Thoracic aorta (tissue), 2 donors: ENCODE measurements at places on chromosomes 16 and 17.

GRCh38 chr16:79598063-79598347 lies 2.5 kb downstream of the MAF start:
- peaks cover 9% of the 10 kb centered on the region for H3K4me1 ChIP-seq
- peak overlapping the region; percentile 30 for H3K27ac ChIP-seq
- no peak for DNase-seq
- no peaks in the 10 kb centered on the region for H3K36me3 ChIP-seq

- no peak for DNase-seq
- H3K27ac ChIP-seq: no peak overlapping the region
Observed at GRCh38 chr17:34703533-34703932, 124.2 kb downstream of the TMEM132E start.

- H3K27me3 ChIP-seq: no peaks in the 10 kb centered on the region
- no peaks in the 10 kb centered on the region for H3K36me3 ChIP-seq
- peak overlapping the region; percentile 93 for H3K27ac ChIP-seq
- peak overlapping the region; percentile 95 for H3K4me3 ChIP-seq
- DNase-seq: no peak
Observed at GRCh38 chr16:11742093-11742535, 543 bp downstream of the TXNDC11 start.

DNA sequence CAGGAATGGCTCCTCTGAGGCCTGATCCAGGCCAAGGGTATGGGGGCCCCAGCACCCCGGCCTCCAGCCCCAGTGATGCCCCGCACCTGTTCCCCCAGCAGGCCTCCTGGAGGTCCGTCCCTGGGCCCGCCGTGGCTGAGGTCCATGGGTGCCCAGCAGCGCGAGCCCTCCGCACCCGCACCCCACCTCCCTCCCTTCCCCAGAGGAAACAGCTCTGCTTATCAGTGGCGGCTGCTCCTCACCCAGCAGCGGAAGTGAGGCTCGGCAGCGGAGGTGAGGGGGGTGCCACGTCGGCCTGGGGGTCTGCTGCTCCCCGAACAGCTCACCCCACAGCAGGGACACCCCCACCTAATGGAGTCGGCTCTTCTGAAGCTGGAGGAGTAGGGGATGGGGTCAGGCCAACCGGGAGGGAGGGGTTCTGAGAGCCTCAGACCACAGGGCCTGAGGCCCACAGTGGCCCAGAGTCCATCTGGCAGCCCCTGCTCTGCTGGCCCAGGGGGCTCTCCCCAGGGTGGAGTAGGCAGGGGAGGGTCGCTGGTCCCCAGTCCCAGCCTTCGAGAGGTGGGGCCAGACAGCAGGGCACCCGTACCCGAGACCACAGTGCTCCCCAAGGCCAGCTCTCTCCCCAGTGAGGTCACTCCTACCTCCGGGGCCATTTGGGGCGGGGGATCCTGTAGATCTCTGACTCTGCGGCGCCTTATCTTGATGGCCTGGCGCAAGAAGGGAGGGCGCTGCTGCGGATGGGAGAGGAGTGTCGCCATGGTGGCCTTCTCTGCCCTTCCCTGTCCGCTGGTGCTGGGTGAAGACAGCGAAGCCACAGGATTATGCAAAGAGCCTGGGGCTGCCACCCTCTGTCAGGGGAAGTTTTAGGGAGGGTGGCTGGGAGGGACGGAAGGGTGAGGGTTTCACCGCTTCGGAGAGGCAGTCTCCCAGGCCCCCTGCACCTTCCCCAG lies at the start of gene UNC13D:
UNC13D (minus strand) TSS at position 828 of the 953 bp plus-strand sequence; CDS start at position 761, 67 bp downstream.
- DNase-seq: no peak
- no peaks in the 10 kb centered on the region for H3K27me3 ChIP-seq
- H3K4me1 ChIP-seq: peaks cover 18% of the 10 kb centered on the region
- peaks cover 34% of the 10 kb centered on the region for H3K36me3 ChIP-seq
- H3K27ac ChIP-seq: peak within 1 kb of the TSS; percentile 80
- peak within 1 kb of the TSS; percentile 62 for H3K4me3 ChIP-seq

- H3K36me3 ChIP-seq: peaks cover 12% of the 10 kb centered on the region
- peaks cover 18% of the 10 kb centered on the region for H3K4me1 ChIP-seq
- H3K27me3 ChIP-seq: no peaks in the 10 kb centered on the region
- peak overlapping the region; percentile 91 for H3K27ac ChIP-seq
- DNase-seq: no peak
- peak overlapping the region; percentile 90 for H3K4me3 ChIP-seq
Observed at GRCh38 chr16:56450275-56450985, 702 bp downstream of the NUDT21 start.

DNA sequence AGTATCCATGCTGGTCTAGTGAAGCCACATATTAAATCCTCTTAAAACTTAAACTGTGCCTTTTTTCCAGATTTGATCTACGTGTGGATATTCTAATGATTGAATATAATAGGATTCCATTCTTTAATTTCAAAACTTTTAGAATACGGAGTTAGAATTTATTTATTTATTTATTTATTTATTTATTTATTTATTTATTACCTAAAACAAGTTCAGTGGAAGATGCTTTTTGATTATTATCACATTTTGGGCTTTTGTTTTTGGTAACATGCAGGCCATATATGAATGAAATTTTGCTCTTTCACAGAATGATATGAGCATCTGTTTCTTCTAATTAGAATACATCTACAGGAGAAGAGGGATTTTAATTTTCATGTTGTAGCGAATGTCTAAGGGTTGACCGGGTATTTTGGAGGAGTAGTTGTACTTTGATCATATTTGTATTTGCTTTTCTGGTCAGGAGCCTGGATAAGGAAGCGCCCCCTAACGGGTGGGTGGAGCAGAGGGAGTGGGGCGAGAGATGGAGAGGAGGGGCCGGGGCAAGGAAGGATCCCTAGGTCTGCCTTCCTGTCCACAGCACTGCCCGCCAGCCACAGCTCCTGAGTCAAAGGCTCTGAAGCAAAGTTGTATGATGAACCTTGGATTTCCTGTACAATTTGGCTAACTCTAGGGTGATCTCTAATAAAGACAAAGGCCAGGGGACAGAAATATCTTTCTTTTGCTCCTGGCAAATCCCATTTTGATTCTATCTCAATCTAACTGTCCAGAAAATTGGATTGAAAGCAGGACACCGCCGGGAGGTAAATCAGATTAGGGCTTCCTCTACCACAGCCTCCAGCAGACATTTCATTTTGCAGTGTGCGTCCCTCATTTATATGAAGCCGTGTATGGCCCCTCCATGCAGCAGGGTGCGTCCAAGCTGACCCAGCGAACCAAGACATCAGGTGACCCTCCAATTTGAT lies 149.1 kb downstream of the PRKCA start:
- H3K36me3 ChIP-seq: no peaks in the 10 kb centered on the region
- DNase-seq: no peak
- no peaks in the 10 kb centered on the region for H3K27me3 ChIP-seq
- no peak overlapping the region for H3K4me3 ChIP-seq
- H3K4me1 ChIP-seq: no peaks in the 10 kb centered on the region
- no peak overlapping the region for H3K27ac ChIP-seq

DNA sequence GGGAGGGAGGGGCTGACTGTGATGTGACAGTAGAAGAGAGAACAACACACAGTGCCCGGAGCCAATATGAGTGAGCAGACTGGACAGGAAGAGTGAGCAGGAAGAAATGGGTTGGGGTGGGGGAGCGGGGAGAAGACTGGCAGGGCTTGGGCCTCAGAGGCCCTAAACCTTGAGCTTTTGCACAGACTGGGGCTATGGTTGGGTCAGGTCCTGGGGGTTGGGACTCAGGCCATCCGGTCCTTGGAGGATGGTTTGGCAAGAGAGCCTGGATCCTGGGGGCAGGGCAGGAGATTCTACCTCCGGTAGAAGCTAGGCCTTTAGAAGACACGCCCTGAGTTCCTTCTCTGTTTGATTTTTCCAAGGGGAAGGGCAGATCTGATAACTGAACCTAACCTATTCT lies 1.1 kb downstream of the CAMTA2 start:
- H3K4me1 ChIP-seq: peaks cover 30% of the 10 kb centered on the region
- no peaks in the 10 kb centered on the region for H3K27me3 ChIP-seq
- no peak for DNase-seq
- H3K4me3 ChIP-seq: peak overlapping the region; percentile 82
- peaks cover 8% of the 10 kb centered on the region for H3K36me3 ChIP-seq

DNA sequence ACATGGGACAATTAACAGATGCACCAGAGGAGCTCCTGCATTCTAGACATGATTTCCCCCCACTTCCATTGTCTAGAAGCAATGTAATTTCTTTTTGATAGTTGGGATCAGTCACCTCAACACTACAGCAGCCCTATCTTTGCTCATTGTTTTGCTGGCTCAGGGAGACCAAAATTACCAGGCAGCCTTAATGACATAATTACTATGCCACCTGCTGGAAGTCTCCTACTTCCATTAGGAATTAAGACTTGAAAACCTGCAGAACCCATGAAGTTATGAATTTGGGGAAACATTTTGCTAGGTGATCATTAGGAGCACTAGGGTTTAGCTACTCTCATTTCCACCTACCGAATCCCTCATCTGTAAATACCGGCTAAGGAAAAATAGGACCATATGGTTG lies 312.0 kb upstream of the CA10 start:
- DNase-seq: no peak
- no peaks in the 10 kb centered on the region for H3K36me3 ChIP-seq
- no peak overlapping the region for H3K4me3 ChIP-seq
- no peaks in the 10 kb centered on the region for H3K27me3 ChIP-seq

GRCh38 chr17:49333804-49334203 lies 28.2 kb downstream of the ZNF652 start:
- no peak overlapping the region for H3K4me3 ChIP-seq
- H3K4me1 ChIP-seq: peaks cover 25% of the 10 kb centered on the region
- no peak overlapping the region for H3K27ac ChIP-seq
- H3K27me3 ChIP-seq: no peaks in the 10 kb centered on the region
- no peak for DNase-seq

GRCh38 chr16:66899945-66900710 lies 18.6 kb downstream of the CDH16 start:
- peaks cover 61% of the 10 kb centered on the region for H3K4me1 ChIP-seq
- H3K36me3 ChIP-seq: no peaks in the 10 kb centered on the region
- peak overlapping the region; percentile 22 for H3K4me3 ChIP-seq
- peak; percentile 76 for DNase-seq
- H3K27ac ChIP-seq: peak overlapping the region; percentile 97

GRCh38 chr16:64808474-64808873 lies 313.4 kb downstream of the CDH11 start:
- no peaks in the 10 kb centered on the region for H3K36me3 ChIP-seq
- H3K27ac ChIP-seq: no peak overlapping the region
- H3K4me3 ChIP-seq: no peak overlapping the region
- DNase-seq: no peak
- H3K27me3 ChIP-seq: no peaks in the 10 kb centered on the region
- H3K4me1 ChIP-seq: peaks cover 3% of the 10 kb centered on the region

- no peaks in the 10 kb centered on the region for H3K27me3 ChIP-seq
- no peak for DNase-seq
- H3K4me1 ChIP-seq: peaks cover 31% of the 10 kb centered on the region
Observed at GRCh38 chr16:46972429-46973206, 856 bp downstream of the DNAJA2 start.

DNA sequence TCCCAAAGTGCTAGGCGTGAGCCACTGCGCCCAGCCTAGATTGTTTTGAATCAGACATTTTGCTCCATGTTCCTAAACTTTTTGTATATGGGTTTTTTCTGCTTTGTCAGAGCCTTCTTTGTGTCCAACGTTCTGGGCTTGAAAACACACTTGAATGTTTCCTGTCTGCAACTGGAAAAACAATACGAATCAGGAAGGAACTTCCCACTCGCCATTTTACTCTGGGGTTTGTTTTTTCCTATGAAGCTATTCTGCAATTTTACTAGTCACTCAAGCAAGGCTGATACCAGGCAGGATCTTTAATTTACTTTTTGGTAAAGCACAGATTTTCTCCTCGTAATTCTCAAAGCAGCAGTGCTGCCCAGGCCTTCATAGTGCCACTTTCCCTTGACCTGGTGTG lies 31.6 kb downstream of the ARHGAP17 start:
- no peaks in the 10 kb centered on the region for H3K36me3 ChIP-seq
- peaks cover 37% of the 10 kb centered on the region for H3K4me1 ChIP-seq
- H3K27ac ChIP-seq: peak overlapping the region; percentile 56
- H3K27me3 ChIP-seq: no peaks in the 10 kb centered on the region

GRCh38 chr17:41107941-41108450 lies 2.8 kb downstream of the KRTAP4-9 start:
- H3K4me3 ChIP-seq: no peak overlapping the region
- no peaks in the 10 kb centered on the region for H3K27me3 ChIP-seq
- no peak overlapping the region for H3K27ac ChIP-seq
- H3K4me1 ChIP-seq: no peaks in the 10 kb centered on the region

DNA sequence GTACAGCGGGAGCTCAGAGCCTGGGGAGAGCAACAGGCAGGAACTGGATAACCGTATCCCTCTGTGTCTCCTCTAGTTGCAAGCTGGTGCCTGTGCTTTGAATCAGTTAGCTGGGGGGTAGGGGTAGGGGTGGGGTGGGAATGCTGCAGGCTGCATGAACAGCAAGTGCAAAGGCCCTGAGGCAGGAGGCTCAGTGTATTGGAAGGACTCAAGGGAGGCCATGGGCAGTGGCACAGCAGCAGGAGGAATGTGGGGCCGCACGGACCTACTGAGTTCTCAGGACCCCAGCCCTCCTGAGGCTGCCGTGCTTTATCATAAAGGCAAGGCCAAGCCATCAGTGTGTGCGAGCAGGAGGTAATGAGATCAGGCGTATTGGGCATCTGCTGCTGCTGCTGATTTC lies 3.3 kb downstream of the KATNB1 start:
- peaks cover 4% of the 10 kb centered on the region for H3K36me3 ChIP-seq
- no peaks in the 10 kb centered on the region for H3K27me3 ChIP-seq
- H3K27ac ChIP-seq: no peak overlapping the region
- H3K4me3 ChIP-seq: no peak overlapping the region
- DNase-seq: no peak
- peaks cover 23% of the 10 kb centered on the region for H3K4me1 ChIP-seq

- no peak overlapping the region for H3K4me3 ChIP-seq
- H3K36me3 ChIP-seq: no peaks in the 10 kb centered on the region
- H3K27ac ChIP-seq: no peak overlapping the region
- no peaks in the 10 kb centered on the region for H3K27me3 ChIP-seq
Observed at GRCh38 chr16:15548482-15548891, 94.5 kb downstream of the MARF1 start.

DNA sequence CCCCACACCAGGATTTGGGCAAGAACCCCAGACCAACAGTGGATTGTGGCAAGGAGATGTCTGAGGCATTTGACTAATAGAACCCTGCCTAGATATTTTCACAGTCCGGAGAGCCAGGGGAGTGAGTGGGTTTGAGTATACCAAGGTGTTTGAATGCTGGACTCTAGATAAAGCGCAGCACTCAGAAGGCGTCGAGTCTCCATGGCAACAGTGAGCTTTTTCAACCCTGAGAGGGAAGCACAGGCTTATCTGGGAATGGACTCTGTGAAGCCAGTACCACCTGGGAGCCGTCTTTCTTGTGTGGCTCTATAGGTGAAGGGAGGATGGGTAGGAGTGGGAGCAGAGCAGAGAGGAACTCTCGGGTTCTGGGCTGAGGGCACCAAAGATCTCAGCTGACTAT lies 147.0 kb downstream of the SHISA6 start:
- H3K4me3 ChIP-seq: no peak overlapping the region
- no peaks in the 10 kb centered on the region for H3K4me1 ChIP-seq
- H3K27ac ChIP-seq: no peak overlapping the region
- H3K36me3 ChIP-seq: no peaks in the 10 kb centered on the region
- H3K27me3 ChIP-seq: no peaks in the 10 kb centered on the region
- DNase-seq: no peak

GRCh38 chr17:7856011-7856810 lies 1.1 kb downstream of the NAA38 start:
- H3K36me3 ChIP-seq: peaks cover 7% of the 10 kb centered on the region
- peak overlapping the region; percentile 75 for H3K4me3 ChIP-seq
- H3K27me3 ChIP-seq: no peaks in the 10 kb centered on the region

- peaks cover 33% of the 10 kb centered on the region for H3K27me3 ChIP-seq
- H3K36me3 ChIP-seq: no peaks in the 10 kb centered on the region
- no peak for DNase-seq
- H3K27ac ChIP-seq: no peak overlapping the region
- no peak overlapping the region for H3K4me3 ChIP-seq
Observed at GRCh38 chr16:2962334-2963073, 1.6 kb upstream of the KREMEN2 start.

- no peaks in the 10 kb centered on the region for H3K36me3 ChIP-seq
- no peak for DNase-seq
- no peak overlapping the region for H3K4me3 ChIP-seq
- H3K4me1 ChIP-seq: no peaks in the 10 kb centered on the region
- H3K27ac ChIP-seq: no peak overlapping the region
Observed at GRCh38 chr16:17567455-17567854, 96.7 kb upstream of the XYLT1 start.
